ENCODE measurements at places on chromosomes 1 and 21.
A peak's percentile ranks its signal among the peaks of the same experiment; 100 is the strongest.

DNA sequence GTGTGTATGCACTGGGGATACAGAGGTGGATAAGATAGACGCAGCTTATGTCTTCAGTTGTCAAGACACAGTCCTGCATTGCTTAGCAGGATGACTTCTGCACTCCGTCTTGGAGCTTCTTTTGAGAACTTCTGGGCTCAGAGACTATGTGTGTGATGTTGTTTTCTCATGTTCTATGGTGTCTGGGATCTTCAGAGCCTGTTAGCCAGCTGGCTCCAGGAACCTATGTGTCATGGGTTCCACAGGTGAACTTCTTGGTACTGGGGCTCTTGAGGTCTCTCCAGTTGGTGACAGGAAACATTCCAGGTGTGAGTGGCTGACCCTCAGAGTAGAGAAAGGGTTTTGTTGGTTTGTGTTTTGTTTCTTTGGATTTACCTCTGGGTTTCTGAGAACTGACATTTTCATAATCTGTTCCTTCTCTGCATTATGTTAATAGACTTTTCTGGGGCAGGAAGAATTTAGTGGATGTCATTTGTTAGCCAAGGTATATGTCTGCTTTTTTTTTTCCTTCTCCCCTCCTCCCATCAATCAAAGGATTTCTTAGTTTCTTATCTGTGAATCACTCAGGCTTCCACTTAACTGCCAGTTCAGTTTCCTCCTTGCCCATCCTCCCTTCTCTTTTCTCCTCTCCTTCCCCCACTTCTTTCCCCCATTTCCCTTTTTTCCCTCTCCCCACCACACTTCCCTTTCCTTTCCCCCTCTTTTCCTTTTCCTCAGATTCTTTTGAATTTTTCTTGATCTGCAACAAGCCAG lies 18.1 kb downstream of the FGGY start:
- DNase-seq, result no peak

- peak; percentile 72 for DNase-seq
Measured at GRCh38 chr1:150017206-150017750, 6.8 kb upstream of the OTUD7B start.

GRCh38 chr1:75115654-75116053 lies 18.5 kb upstream of the LHX8 start:
- no peak for DNase-seq

DNA sequence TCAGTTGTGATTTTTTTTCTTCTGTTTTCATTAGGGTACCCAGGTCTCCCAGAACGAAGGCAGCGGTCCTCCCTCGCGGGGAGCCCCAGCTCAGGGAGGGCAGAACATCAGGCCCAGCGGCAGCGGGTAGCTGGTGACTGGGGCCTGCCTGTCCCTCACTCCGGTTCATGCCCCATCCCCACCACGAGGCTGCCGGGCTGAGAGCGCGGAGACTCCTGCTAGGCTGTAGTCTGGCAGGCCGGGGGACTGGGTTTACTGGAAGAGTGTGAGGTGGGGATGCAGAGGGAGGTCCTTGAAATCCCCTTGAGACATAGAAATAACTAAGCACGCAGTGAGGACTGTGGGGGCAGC lies 10.5 kb downstream of the BRINP2 start:
- no peak for DNase-seq

GRCh38 chr1:30329263-30329753 lies 394.1 kb downstream of the MATN1 start:
- no peak for DNase-seq

DNA sequence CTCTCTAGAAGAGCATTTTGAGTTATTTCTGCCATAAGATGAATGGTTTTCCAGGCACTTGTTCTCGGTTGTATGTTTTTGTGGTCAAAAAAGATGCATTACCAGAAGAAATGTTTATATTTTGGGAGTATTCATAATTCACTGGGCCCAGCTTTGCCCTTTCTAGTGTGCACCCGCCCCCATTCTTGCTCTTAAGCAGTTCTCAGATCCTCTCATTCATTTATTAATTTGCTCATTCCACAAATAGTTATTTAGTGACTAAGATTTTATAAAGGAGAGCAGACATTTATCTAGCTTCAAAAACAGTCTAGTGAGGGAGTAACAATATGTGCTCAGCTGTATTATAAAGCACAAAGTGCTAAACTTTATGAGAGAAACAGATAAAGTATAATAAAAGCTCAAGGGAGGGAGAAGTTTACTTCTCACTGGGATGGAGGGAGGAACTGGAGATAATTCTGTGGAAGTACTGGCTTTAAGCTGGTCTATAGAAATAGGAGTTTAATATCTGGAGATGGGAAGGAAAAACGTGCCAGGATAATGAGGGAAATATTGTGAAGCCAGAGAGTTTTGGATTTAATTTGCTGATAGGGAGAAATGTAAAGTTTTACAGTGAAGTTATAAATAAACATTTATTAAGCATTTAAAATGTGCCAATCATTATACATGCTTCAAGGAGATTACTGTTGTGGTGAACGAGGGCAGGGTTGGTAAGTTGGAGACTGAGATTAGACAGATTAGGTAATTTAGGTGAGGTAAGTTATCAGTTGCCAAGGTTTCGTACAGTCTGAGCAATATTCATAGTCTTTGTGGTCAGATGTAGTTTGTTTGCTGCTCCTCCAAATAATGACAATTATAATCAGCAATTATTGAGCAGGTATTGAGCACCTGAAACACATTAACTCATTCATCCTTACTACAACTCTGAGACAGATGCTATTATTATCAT lies 9.1 kb upstream of the MACF1 start:
- no peak for DNase-seq

Data from Calu3 (cell line).